ENCODE measurements at places on chromosomes 7 and 10. TPM values are rescaled to one million over a fixed set of nuclear protein-coding genes. Genes with fewer than 3 reads are reported as not detected.

DNA sequence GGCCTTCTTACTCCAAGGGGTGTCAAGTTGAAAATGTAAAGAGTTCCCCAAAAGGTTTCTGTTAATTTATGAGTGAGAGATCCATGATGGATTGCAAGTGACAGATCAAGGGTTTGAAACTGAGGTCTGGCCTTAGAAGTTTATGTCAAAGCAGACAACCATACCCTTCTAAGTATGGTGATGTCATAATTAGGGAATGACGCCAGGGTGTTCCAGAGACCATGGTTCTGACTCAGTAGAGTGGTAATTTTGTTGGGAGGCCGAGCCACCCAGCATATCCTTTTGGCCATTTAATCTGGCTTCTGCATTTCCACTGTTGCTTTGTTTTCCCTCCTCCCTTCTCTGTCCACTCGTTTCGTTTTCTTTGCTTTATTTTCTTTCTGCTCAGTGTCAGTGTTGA lies 2.7 kb downstream of the TRUB1 start:
- H3K27me3 ChIP-seq, result no peaks in the 10 kb centered on the region
- peaks cover 23% of the 10 kb centered on the region for H3K4me1 ChIP-seq
- peaks cover 21% of the 10 kb centered on the region for H3K36me3 ChIP-seq
- DNase-seq, result no peak
- no peak overlapping the region for H3K27ac ChIP-seq

GRCh38 chr10:48789486-48790456 lies 105.1 kb downstream of the WDFY4 start:
- DNase-seq, result peak; percentile 12
- H3K4me1 ChIP-seq, result peaks cover 26% of the 10 kb centered on the region

DNA sequence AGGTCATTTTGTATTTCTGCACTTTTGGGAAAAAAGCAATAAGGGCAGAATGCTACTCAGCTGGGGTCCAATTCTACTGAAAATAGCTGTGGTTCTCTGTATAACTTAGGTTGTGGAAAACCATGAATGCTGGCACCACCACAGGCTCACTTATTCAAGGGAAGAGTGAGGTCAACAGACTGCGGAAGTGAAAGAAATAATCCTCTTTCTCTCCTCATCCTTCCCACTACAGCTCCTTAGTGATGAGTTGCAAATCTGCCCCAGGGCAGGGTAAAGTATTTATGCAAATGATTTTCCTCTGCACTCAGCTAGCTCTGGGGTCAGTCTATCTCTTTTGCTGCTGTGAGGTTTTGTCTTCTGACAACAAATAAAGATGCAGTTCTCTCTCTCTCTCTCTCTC lies 74.1 kb upstream of the PTPRZ1 start:
- H3K4me1 ChIP-seq, result no peaks in the 10 kb centered on the region
- DNase-seq, result no peak
- no peak overlapping the region for H3K4me3 ChIP-seq
- H3K27ac ChIP-seq, result no peak overlapping the region

DNA sequence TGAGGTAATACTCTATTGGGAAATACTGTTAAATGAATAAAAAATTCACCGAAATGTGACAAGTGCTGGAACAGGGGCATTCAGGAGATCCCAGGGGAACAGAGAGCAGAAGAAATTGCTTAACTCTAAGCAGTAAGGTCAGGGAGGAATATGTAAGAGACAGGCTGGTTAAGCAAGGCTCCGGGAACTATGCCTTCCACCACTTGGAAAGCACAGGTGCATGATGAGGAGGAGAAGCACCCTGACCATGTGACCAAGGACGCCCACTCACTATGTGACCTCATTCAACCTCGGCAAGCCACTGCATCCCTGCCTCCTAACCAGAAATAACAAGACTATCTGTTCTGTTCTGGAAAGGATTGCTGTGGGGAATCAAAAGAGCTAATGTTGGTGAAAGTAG lies 218.4 kb downstream of the ELMO1 start:
- H3K27me3 ChIP-seq, result no peaks in the 10 kb centered on the region
- no peak for DNase-seq
- no peak overlapping the region for H3K4me3 ChIP-seq
- no peak overlapping the region for H3K27ac ChIP-seq
- peaks cover 5% of the 10 kb centered on the region for H3K36me3 ChIP-seq

DNA sequence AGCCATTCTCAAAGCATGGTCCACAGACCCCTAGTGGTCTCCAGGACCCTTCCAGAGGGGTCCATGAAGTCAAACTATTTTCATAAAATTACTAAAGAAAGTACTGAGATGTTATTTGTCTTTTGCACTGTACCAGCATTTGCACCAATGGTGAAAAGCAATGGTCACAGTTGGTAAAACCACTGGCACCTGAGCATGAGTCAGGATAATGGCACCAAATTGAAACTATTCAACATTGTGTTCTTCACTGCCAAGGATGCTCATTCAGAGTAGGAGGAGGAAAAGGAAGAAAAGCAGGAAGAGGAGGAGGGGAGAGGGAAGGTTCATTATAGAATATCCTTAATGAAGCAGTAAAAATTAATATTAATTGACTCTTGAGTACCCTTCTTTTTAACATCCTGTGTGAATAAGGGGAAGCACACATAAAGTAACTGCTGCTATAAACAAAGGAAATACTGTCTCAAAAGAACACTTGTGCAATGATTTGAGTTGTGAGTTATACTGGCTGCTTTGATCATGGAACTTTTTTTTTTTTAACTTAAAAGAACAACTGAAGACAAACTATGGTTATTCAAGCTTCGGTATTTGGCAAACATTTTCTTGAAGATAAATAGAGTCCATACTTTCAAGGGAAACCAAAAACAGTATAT lies 60.2 kb downstream of the MPP7 start:
- no peaks in the 10 kb centered on the region for H3K36me3 ChIP-seq
- H3K4me1 ChIP-seq, result peaks cover 14% of the 10 kb centered on the region
- H3K4me3 ChIP-seq, result no peak overlapping the region
- no peaks in the 10 kb centered on the region for H3K27me3 ChIP-seq
- no peak overlapping the region for H3K27ac ChIP-seq

DNA sequence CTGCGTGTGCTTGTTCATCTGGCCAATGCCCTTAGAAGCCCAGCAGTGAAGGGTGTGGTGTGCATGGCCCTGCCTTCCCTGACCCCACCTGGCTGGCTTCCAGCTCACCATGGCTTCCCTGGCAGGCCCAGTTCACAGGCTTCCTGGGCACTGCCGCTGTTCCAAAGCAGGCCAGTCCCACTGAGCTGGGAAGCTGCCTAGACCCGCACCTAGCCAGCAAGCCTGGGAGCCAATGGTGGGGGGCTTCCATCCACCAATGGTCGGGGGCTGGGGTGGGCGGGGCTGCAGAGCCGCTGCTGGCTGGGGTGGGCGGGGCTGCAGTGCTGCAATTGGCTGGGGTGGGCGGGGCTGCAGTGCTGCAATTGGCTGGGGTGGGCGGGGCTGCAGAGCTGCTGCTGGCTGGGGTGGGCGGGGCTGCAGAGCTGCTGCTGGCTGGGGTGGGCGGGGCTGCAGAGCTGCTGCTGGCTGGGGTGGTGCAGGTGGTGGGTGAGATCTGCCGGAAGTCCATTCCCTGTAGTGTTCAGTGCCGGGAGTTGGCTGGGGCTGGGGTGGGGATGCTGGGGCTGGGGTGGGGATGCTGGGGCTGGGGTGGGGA lies 12.4 kb downstream of the CALY start:
- H3K4me1 ChIP-seq, result peaks cover 6% of the 10 kb centered on the region
- H3K36me3 ChIP-seq, result no peaks in the 10 kb centered on the region
- peaks cover 35% of the 10 kb centered on the region for H3K27me3 ChIP-seq
- peak; percentile 71 for DNase-seq
- H3K27ac ChIP-seq, result no peak overlapping the region

- peaks cover 15% of the 10 kb centered on the region for H3K27me3 ChIP-seq
- no peak overlapping the region for H3K27ac ChIP-seq
- no peak overlapping the region for H3K4me3 ChIP-seq
Observed at GRCh38 chr10:93874309-93875031, 19.3 kb upstream of the SLC35G1 start.

DNA sequence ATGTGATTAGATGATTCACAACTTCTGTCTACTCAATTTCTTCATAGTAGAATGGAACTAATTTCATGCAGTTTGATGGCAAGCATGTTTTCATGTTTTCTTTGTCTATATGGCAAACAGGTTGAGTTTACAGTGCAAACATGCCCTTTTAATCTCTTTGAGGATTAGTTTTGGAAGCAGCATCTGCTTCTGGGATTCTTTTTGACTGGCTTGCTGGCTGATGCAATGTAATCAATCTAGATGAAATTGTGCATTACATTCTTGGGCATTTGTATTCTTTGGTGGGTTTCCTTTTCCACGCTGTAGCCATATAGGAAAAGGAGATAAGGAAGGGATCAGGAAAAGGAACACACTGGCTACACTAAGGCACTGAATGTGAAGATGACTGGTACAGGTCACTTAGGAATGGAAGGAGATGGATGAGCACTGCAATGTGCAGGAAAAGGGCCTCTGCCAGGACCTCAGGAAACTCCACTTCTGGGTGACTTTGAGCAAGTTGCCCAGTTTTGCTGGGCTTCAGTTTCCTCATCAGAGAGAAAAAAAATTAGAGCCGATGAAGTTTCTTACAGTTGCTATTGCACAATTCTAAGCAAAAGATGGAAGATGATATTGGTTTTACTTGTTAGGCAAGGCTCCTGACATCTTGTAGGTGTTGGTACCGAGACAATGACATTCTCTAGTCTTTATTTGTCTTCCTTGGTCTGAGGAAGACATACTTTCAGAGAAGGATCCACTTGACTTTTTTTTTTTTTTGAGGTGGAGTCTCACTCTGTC lies 269.1 kb downstream of the SUGCT start:
- H3K4me1 ChIP-seq, result no peaks in the 10 kb centered on the region
- H3K27ac ChIP-seq, result no peak overlapping the region
- H3K4me3 ChIP-seq, result no peak overlapping the region
- DNase-seq, result no peak
- no peaks in the 10 kb centered on the region for H3K36me3 ChIP-seq

DNA sequence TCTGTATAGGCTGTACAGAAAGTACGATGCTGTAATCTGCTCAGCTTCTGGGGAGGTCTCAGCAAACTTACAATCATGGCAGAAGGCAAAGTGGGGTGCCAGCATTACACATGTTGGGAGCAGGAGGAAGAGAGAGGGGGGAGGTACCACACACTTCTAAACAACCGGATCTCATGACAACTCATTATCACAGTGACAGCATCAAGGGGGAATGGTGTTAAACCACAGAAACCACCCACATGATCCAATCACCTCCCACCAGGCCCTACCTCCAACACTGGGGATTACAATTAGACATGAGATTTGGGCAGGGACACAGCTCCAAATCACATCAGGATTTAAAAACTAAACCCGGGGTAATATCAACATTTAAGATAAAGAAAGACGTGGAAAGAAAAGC lies 468.8 kb upstream of the AUTS2 start:
- no peak overlapping the region for H3K4me3 ChIP-seq
- H3K27me3 ChIP-seq, result no peaks in the 10 kb centered on the region
- no peak for DNase-seq
- no peak overlapping the region for H3K27ac ChIP-seq
- no peaks in the 10 kb centered on the region for H3K36me3 ChIP-seq

GRCh38 chr7:7798510-7798909 lies 80.1 kb upstream of the RPA3 start:
- H3K4me3 ChIP-seq, result no peak overlapping the region
- H3K36me3 ChIP-seq, result peaks cover 18% of the 10 kb centered on the region
- no peak overlapping the region for H3K27ac ChIP-seq
- H3K4me1 ChIP-seq, result peaks cover 6% of the 10 kb centered on the region

DNA sequence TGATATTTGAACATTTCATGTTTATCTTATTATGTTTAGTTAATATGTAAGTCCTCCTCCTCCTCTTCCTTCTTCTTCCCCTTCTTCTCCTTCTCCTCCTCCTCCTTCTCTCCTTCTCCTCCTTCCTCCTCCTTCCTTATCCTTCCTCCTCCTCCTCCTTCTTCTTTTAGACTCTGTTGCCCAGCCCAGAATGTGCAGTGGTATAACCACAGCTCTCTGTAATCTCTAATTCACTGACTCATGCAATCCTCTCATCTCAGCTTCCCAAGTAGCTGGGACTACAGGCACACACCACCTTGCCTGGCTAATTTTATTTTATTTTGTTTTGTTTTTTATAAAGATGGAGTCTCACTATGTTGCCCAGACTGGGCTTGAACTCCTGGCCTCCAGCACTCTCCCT lies 83.4 kb upstream of the ODAD2 start:
- peaks cover 21% of the 10 kb centered on the region for H3K36me3 ChIP-seq
- no peak overlapping the region for H3K4me3 ChIP-seq
- H3K4me1 ChIP-seq, result no peaks in the 10 kb centered on the region
- H3K27ac ChIP-seq, result no peak overlapping the region

DNA sequence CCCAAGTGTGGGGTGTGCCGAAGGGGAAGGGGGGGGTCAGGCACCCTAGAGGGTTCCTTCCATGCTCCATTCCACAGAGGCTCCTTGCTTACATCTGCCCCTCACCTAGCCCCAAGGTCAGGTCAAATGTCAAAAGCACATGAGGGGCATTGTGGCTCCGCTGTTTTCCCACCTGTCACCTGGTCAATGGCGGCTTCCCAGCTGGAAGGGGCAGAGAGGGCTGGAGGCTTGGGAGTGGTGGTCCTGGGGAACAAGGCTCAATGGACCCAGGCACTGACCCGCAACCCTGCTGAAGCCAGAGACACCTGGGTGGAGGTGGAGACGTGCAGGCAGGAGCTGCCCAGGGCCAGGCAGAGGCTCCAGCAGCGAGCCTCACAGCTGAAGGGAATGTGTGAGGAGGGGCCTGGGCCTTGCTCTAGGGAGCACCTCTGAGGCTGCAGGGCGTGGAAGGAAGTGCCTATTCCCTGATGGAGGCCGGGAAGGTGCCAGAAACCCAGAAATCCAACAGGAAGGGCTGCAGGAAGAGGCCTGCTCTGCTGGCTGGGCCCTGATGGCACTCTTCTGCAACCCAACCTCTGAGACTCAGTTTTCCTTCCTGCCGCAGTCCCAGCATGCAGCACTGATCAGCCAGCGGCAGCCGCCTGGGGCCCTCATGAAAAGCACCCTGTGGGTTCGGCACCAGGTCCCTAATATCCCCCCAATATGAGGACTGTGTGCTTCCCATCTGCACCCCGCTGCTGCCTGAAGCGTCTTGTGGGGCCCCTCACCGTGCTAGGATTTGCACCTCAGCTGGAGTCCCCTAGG lies 16.0 kb downstream of the RASGEF1A start:
- peak; percentile 19 for DNase-seq
- no peak overlapping the region for H3K27ac ChIP-seq
- no peaks in the 10 kb centered on the region for H3K36me3 ChIP-seq
- H3K4me1 ChIP-seq, result peaks cover 7% of the 10 kb centered on the region
- peaks cover 14% of the 10 kb centered on the region for H3K27me3 ChIP-seq

- H3K36me3 ChIP-seq, result no peaks in the 10 kb centered on the region
- H3K27me3 ChIP-seq, result peaks cover 7% of the 10 kb centered on the region
- DNase-seq, result no peak
- H3K27ac ChIP-seq, result no peak overlapping the region
- no peaks in the 10 kb centered on the region for H3K4me1 ChIP-seq
Observed at GRCh38 chr7:85019778-85020177, 167.1 kb downstream of the SEMA3D start.

GRCh38 chr7:13448243-13448642 lies 541.2 kb downstream of the ETV1 start:
- no peaks in the 10 kb centered on the region for H3K36me3 ChIP-seq
- H3K4me1 ChIP-seq, result no peaks in the 10 kb centered on the region
- H3K27ac ChIP-seq, result no peak overlapping the region
- H3K4me3 ChIP-seq, result no peak overlapping the region

The FAM20C gene
- total RNA-seq, result 0.74 TPM

The CLCN1 gene
- not detected for total RNA-seq

The HOXA6 gene
- total RNA-seq, result not detected

The CRYGN gene
- 0.50 TPM for total RNA-seq

The FOXP2 gene
- total RNA-seq, result not detected

The PRF1 gene
- 265 TPM for total RNA-seq

The CLRN3 gene
- total RNA-seq, result not detected

The COBL gene
- not detected for total RNA-seq

The FZD8 gene
- 0.24 TPM for total RNA-seq

The CAV1 gene
- total RNA-seq, result not detected

The PPA1 gene
- 175 TPM for total RNA-seq
